Stimulated activated CD8-positive, alpha-beta memory T cell treated with anti-CD3 and anti-CD28 coated beads, Interleukin-2, amount 100 ng/mL, for 48 hours (primary cell): ENCODE measurements at places on chromosomes 1 and 21.

GRCh38 chr21:33441489-33442477, 38.0 kb downstream of the TMEM50B start:
- DNase-seq = no peak

DNA sequence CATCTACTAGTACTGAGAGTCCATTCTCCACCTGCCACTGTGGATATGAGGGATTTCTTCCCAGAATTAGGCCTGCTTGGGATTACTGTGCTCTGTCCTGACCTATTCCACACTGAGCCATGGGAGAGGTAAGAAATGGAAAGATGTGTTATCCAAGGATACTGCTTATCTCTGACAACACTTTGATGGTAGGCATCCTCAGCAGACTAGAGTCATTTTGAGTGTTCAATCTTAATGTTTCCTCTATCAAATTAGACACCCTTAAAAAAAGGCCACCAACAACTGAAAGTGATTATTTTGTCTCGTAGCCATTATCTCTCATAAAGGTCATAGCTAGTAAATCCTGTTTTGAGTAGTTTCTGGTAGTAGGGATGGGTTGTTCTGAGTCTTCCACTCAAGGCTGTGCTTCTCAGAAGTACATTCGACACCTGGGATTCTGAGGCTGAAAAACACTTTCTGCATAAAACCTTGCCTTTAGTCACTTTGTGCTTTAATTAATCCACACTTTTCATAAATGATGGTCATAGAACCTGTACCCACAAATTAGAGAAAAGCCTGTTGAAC, 8.8 kb downstream of the ATPAF1 start:
- no peak for DNase-seq

DNA sequence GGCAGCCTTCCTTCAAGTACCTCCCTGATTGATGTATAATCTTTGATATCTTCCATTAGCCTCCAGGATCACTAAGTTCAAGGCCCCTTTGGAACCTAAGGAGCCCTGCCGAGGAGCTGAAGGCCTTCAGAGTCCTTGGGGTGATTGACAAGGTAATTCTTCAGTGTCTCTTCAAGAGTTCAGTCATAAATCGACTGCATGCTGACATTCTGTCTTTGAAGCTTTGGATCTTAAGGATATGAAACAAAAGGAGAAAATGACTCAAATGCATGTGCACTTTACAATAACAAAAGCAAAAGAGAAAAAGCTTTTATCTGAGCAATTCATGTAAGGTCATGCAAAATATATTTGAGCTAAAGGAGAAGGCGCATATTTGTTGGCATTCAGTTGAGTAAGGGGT, 125.3 kb downstream of the RPS6KC1 start:
- no peak for DNase-seq

GRCh38 chr1:119139403-119139802, 1.1 kb downstream of the WARS2 start:
- DNase-seq = no peak

- no peak for DNase-seq
Observed at GRCh38 chr1:19405761-19406487, 79.4 kb downstream of the CAPZB start.

GRCh38 chr1:5750186-5751162, 241.8 kb downstream of the NPHP4 start:
- no peak for DNase-seq
